ENCODE measurements at places on chromosomes 13 and 19. TPM values are rescaled to one million over a fixed set of nuclear protein-coding genes. Genes with fewer than 3 reads are reported as not detected.

- no peak for DNase-seq
Measured at GRCh38 chr13:110746438-110746837, 32.9 kb downstream of the ING1 start.

DNA sequence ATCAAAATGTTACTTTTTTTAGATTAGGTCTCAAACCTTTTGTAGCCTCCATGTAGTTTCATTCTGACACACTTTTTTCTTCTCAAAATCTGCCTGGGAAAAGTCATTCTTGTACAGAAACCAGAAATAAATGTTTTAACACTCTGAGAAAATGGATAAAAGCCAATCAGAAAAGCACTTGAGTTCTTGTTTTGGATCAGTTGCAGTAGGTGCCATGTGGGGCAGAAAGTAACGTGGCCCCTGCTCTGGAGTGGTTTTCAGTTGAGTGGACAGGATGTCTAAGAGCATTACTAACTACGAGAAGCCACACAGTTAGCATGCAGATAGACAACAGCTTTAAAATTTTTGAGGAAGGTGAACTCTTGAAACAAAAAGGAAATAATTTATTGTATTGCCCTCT lies 19.1 kb downstream of the GPR183 start:
- DNase-seq, result no peak

DNA sequence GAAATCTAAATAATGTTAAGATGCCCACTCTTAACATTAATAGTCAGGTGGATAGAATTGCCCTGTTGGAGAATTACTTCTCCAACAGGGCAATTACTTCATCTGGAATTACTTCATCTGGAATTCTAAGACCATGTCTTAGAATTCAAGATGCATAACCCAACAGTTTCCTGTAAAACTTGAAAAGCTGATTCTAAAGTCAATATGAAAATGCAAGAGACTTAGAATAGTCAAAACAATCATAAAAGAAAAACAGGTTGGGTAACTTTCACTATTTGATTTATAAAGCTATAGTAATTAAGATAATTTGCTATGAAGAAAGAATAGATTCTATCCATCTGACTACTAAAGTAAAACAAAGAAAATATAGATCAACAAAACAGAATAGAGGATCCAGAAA lies 75.2 kb downstream of the ABCC4 start:
- no peak for DNase-seq

UBL5 gene
- total RNA-seq, result 241 TPM

GRCh38 chr13:113361406-113361805 lies 2.5 kb downstream of the GRTP1 start:
- DNase-seq, result no peak

DNA sequence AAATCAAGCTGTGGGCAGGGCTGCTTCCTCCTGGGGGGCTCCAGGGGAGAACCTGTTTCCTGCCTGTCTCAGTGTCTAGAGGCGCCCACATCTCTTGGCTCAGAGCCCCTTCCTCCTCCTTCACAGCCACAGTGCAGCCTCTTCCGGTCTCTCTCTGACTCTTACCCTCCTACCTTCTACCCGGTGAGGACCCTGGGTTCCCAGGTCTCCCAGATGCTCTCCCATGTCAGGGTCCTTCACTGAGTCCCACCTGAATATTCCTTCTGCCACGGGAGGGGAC lies 153.1 kb downstream of the KDM4B start:
- DNase-seq, result no peak

- no peak for DNase-seq
Measured at GRCh38 chr13:101949681-101950080, 452.2 kb downstream of the FGF14 start.

TMPRSS9 gene
- total RNA-seq, result not detected

Measured in CD4-positive, alpha-beta memory T cell (primary cell).